Adrenal gland (tissue), 19 donors: ENCODE measurements at places on chromosomes 5 and 9. TPM values are rescaled to one million over a fixed set of nuclear protein-coding genes. Genes with fewer than 3 reads are reported as not detected.

HRH2 gene
- polyA plus RNA-seq: 2.7 TPM

CYSRT1 gene
- polyA plus RNA-seq: 3.4 TPM

DNA sequence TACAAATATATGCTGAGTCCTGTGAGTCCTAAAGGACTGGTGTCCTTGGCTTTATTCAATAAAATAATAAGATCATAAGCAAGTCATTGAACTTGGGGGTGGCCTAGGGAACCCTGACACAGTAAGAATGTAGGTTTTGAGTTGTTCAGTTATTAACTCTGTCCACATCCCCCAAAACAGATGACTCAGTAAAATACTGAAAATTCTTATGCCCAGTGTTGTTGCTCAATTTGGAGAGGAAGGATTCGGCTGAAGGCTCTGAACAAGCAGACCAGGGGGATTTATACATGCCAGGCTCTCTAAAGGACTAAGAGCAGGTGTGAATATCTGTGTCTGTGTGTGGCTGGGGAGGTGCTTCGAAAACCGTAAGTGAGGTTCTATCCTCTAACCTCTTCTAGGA, 173.7 kb downstream of the RMI1 start:
- DNase-seq: no peak

- DNase-seq: no peak
These were observed 46.4 kb upstream of the PRRC2B start for GRCh38 chr9:131347376-131348020.

PCDHB6 gene
- polyA plus RNA-seq: 0.30 TPM

- no peak for DNase-seq
These were observed 4.2 kb downstream of the AK1 start for GRCh38 chr9:127873223-127873691.

OR13C4 gene
- polyA plus RNA-seq: not detected

DNA sequence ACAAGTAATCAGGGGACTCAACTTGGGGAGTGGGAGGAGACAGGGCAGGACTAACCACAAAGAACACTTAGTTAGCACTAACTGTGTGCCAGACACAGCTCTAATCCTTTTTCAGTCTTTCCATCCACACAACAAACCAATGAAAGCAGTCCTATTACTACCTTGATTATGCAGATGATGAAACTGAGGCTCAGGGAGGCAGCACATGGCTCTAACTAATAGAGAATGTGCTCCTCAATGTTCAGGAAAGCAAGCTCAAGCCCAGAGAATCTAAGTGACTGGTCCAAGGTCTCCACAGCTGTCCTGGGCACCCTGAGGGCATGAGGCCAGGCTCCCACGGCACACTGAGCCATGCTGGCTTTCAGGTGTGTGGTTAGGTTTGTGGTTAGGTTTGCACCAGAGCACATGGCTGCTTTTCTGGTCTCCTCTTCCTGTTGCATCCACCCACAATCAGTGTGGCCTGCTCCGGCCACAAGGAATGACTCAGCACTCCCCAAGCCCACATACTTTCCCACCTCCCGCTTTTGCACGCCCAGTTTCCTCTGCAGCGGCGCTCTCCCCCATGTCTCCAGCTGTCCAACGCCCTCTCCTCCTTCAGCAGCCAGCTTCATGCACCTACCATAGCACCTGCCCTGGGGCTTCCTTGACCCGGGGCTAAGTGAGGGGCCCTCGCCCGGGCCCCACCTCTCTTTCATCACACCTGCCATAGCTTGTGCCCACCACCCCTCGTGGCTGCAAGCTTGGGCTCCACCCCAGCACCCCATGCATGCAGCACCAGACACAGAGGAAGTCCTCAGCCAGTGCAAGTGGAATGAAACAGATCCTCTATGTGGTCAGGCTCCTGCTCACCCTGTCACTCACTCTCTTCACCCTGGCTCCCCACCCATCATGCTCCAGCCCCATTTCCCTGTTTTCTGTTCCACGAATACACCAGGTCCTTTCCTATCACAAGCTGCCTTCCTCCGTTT, 133.1 kb downstream of the GABBR2 start:
- no peak for DNase-seq

- DNase-seq: peak; percentile 77
These were observed 6.3 kb downstream of the PDE6A start for GRCh38 chr5:149938279-149938678.

- peak; percentile 81 for DNase-seq
These were observed 132.0 kb upstream of the RAI14 start for GRCh38 chr5:34524123-34524522.

DNA sequence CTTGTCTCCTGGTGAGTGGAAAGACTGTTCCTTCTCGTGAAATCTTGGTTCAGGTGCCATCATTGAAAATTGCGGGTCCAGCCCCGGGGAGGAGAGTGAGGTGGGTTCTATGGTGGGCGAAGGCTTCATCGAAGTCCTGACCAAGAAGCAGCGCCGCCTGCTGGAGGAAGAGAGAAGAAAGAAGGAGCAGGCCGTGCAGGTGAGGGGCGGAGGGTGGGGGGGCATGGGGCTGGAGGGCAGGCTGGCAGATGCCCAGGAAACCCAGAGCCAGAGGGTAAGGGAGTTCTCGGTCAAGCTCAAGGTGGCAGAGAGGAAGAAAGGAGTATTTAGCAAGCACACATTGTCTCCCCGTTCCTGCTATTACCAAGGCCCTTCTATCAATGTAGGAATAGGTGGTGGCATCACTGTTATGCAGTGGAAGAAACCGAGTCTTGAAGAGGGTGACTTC, 24.3 kb upstream of the POMT1 start:
- peak; percentile 60 for DNase-seq

RNF208 gene
- polyA plus RNA-seq: 36.5 TPM

CARTPT gene
- polyA plus RNA-seq: 317 TPM

PHF24 gene
- polyA plus RNA-seq: 0.16 TPM

DRD1 gene
- polyA plus RNA-seq: 0.09 TPM

DNA sequence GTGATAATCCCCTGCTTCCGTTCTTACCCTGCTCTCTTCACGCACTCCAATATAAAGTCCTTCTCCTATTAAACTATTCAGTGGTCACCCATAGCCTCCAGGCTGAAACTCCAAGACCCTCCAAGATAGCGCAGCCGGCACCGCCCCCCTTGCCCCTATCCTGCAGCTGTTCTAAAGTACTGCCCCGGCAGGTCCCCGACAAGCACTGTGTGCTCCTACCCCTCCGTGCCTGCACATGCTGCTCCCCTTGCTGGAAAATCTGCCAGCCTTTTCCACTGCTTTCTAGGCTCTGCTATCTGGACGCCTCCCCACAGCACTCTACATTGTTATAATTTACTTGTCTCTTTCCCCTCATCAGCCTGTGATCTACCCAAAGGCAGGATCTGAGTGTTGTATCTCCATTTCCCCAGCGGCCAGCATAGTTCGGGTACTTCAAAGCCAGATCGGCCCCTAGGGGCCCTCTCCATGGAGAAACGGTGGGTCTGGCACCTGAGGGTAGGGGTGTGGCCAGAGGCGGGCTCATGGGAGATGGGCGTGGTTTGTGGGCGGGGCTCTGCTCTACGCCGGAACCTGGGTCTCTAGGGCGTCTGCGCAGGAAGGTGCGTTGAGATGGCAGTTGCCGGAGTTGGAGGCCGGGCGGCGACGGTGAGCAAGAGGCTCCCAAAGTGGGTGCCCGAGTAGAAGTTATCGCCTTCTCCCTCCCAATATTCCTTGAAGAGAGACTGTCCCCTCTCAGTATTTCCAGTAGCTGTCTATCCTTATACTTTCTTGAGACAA, 83.5 kb upstream of the RUSC2 start:
- DNase-seq: peak; percentile 34

DNA sequence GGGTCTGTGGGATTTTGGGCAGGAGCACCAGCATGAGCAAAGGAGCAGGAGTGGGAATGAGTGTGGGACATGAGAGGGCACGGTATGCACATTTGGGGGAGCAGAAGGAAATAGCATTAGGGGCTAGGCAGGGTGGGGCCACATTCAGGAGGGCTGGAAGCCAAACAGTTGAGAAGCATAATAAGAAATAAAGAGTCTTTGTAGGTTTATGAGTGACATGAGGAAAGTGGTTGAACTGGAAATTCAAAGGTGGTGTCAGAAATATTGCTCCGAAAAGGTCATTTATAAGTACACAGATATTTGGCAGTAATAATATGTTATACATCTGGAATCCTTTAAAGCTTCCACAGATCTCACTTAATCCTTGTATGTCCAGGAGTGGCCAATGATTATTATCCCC, 26.4 kb downstream of the ARHGEF28 start:
- DNase-seq: no peak

- peak; percentile 86 for DNase-seq
These were observed 104.0 kb upstream of the ZNF366 start for GRCh38 chr5:72611118-72611730.

GRCh38 chr5:6568889-6569288, 64.0 kb downstream of the NSUN2 start:
- no peak for DNase-seq

- DNase-seq: peak; percentile 96
These were observed 125.1 kb downstream of the C9orf50 start for GRCh38 chr9:129495620-129496472.

DNA sequence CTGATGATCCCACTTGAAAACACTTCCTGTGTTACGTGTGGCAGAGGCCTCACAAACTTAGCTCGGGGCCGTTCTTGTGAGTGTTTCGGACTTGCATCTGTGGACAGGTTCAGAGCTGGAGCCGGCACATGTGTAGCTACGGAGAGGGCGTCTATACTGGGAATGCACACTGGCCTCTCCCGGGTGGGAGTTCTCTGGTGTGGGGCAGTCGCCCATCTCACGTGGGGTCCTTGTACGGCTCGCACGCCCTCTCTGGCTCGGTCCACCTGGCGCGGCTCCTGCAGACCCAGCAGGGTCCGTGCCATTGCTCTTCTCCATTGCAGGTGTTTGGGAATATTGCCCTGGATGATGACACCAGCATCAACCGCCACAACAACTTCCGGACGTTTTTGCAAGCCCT, 197.9 kb downstream of the CACNA1B start:
- DNase-seq: no peak
